Effector CD8-positive, alpha-beta T cell (primary cell): ENCODE measurements at places on chromosomes 12 and 14.
A peak's percentile ranks its signal among the peaks of the same experiment; 100 is the strongest.

GRCh38 chr12:95326445-95326844 lies 108.8 kb downstream of the VEZT start:
- no peak for DNase-seq

DNA sequence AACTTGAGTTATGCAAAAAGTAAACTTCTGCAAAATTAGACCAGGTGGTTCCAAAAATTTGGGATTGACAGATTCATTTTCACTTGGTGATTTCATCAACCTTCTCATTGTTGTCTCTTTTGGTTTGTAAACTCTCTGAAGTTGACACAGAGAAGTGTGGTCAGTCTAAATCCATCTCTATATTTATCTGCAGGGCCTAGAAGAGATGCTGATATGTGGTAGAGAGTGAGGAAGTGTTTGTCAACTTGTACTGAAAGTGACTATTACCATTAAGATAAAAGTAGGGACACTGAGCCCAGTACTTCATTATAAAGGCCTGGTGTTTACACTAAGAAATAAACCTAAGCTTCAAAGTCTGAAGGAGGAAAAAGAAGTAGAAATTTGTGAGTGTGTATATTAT lies 73.7 kb downstream of the RMST start:
- DNase-seq, result no peak

DNA sequence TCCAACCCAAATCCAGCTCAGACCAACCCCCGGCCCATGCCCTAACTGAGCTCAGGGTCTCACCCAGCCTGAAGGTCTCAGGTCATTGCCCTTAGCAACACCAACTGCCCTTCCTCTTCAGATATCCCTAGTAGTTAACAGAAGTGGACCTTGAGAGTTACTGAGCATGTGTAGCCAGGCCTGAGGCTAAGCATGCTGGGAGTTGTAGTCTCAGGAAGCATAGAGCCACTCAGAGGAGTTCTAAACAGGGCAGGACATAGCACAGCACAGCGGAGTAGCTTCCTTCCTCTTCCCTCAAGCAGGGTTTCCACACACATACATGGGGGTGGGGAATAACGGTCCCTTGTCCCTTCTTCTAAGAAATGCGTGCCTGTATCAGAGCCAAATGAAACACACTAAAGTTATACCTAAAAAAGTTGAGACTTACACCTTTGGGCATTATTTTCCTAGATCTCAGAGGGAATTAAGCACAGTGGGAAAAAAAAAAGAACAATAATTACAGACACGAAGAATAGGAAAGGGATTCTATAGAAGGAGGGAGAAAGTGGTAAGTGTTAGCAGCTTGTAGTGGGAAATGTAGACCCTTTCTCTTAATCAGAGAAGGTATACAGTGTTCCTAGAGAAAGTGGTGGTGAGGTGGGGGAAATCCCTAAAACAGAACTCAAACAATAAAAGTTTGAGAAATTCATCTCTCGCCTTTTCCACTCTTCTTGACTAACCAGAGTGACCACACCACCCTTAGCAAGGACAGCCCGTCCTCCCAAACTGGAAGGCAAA lies 4.4 kb downstream of the KMT2D start:
- DNase-seq, result peak; percentile 27

- DNase-seq, result no peak
These were observed 32.3 kb downstream of the PROX2 start for GRCh38 chr14:74843653-74844052.

GRCh38 chr12:130862161-130862560 lies 9.7 kb upstream of the RAN start:
- no peak for DNase-seq

GRCh38 chr14:36664322-36665193 lies 2.9 kb downstream of the PAX9 start:
- no peak for DNase-seq

DNA sequence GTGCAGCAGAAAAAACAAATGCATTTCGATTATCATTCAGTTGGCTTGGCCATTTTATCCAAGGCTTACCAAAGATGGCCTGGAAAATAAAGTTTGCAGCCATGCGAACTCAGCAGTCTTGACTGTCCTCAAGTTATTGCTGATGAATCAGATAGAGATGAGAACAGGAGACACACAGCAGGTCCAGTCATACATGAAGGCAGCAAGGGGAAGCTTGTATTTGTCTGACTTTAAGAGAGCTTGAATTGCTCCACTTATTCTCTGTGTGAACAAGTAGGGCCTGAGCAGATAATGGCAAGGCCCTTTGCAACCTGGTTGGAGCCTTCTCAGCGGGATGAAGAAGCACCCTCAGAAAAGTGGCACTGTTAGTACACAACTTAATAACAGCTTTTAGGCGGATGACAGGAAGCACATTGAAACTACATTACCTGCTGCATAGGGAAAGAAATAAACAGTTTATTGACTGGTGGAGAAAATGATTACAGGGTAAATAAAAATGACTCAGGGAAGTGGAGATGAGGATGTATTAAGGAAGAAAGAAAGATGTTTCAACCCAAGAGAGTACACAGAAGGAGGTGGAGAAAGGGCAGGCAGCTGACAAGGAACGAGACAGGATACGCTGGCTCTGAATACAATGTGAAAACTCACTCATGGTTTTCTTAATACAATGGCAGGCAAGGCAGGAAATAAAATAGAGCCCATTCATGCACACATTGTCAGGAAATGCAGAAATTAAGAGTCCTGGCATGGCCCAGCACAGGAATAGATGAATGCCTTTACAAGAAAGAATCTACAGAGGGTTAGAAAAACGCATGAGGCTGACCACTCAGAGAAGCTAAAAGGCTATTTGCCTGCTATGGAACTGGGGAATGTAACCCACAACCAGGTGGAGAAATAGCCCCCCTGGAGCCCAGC lies 128.4 kb downstream of the GALC start:
- DNase-seq, result no peak
